ENCODE measurements at places on chromosomes 3 and 15. TPM values are rescaled to one million over a fixed set of nuclear protein-coding genes. Genes with fewer than 3 reads are reported as not detected.

The FETUB gene
- total RNA-seq, result not detected

DNA sequence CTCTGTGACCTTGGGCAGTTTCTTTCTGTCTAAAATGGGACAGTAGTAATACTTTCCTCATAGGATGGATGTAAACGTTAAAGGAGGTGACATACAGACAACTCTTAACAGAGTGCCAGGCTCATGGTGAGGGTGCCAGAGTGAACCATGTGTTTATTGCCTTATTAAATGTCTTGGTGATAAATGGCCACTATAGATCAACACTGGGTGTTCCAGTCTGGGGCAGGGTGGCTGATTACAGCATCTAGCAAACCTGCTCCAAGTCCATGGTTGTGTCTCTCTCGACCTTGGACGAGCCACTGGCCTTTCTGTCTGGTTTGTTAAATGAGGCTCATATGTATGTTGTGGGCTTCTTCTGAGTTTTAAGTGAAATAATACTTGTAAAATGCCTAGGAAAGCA, 75.1 kb downstream of the TRAK1 start:
- DNase-seq, result no peak

GRCh38 chr15:67855842-67856241, 16.0 kb upstream of the RNU6-1 start:
- DNase-seq, result no peak

The ZIC1 gene
- not detected for total RNA-seq

All from G401 (cell line).